Dermis blood vessel endothelial cell (primary cell): ENCODE measurements at places on chromosomes 4 and X. TPM values are rescaled to one million over a fixed set of nuclear protein-coding genes. Genes with fewer than 3 reads are reported as not detected.

Gene SHOX
- total RNA-seq: not detected in 2 replicates

Gene CRMP1
- total RNA-seq: 0.34 and 0.37 TPM in 2 replicates

Gene GBA3
- not detected in 2 replicates for total RNA-seq

Gene BTC
- 0.17 and 0.28 TPM in 2 replicates for total RNA-seq

Gene HTRA3
- 3.0 and 3.6 TPM in 2 replicates for total RNA-seq

Gene BBS12
- 5.2 and 6.0 TPM in 2 replicates for total RNA-seq

Gene PHOX2B
- not detected in 2 replicates for total RNA-seq

Gene GNRHR
- not detected in 2 replicates for total RNA-seq

Gene RASL11B
- not detected in 2 replicates for total RNA-seq

Gene PACRGL
- total RNA-seq: 14.6 and 15.5 TPM in 2 replicates

- peak; percentile 1 for DNase-seq
Observed at GRCh38 chrX:103063918-103064434, at the start of gene BEX1. Gene BEX1 (minus strand): TSS chrX:103064171. CDS start chrX:103063274, 897 bp downstream.

- no peak for DNase-seq
Observed at GRCh38 chrX:14015941-14016340, 13.8 kb downstream of the GEMIN8 start.

DNA sequence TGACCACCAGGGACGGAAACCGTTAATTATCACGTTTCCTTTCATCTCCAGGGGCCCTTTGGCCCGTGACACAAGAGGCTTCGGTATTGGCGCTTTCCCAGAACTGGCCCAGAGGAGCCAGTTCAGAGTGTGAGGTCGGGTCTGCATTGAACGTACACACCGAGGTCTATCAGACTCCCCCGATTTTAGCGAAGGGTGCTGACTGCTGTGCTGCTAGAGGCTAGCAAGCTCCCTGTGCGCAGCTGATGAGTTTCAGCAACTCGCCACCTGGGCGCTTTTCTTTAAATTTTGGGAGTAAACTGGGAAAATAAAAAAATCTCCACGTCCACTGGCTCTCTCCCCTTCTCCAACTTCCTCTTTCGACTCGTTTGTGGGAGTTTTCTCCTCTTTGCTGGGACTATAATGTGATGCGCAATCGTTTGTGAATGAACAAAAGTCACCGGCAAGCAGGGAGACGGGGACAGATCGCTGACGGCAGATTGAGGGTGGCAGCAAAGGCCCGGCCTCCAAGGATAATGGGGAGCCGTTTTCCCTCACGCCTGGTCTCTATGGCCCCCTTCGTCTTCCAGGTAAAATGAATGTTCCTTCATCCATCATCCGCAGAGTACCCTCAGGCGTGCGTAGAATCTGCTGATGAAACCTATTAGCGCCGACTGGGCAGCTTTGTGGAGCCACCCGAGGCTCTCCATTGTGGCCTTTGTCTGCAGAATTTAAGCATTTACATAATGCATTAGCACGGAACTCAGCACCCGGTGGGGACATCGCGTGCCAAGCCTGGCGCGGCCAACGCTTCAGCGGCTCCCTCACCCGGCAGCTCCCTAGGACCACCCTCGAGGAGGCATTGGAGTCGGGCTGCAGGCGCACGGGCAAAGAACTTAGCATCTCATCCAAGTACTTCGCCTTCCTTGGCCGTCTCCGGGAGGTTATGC lies 1.6 kb upstream of the LRAT start:
- DNase-seq: no peak

DNA sequence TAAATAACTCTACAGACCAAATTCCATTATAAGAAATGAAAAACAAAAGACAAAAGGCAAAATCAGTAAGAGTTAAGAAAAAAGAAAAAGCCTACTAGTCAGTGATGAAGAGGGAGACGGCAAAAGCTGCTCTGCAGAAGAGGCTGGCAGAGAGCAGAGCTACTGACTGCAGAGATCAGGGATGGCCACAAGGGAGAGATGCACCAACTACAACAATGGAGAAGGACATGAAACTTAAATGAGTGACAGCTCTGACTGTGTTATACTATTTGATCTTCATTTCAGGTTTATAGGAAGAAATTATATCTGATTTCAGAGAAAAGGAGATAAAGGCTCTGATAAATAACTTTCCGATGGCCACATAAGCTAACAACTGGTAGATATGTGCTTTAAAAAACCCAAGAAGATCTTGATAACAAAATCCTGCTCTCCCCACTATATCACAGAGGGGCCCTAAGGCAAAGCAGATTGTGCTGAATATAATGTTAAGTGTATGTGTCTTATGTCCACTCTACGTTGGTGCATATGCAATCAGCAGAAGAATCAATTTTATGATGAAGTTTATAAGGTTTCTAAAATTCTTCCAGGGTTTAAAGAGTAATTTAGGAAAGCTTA lies 58.4 kb upstream of the COX18 start:
- peak; percentile 49 for DNase-seq

GRCh38 chr4:3345384-3345783 lies 52.6 kb downstream of the RGS12 start:
- no peak for DNase-seq

DNA sequence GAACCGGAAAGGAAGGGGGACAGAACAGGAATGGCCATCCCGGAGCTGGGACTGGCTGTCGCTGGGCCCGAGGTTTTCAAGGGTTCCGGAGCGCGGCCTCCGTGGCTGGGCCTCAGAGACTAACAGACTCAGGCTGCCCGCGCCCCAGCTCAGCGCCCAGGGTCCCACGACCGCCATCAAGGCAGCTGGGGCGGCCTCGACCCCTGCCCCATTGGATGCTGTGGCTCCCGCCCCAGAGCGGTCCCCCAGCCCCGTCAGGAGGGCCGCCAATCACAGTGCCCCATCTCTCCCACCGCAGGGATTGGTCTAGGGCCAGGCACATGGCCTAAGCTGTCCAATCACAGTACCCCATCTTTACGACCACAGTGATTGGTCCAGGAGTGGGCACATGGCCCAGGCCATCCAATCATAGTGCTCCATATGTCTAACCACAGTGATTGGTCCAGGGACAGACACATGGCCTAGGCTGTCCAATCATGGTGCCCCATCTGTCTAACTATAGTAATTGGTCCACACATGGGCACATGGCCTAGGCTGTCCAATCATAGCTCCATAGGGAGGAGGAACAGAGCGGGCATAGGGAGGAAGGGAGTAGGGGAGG lies 105.3 kb upstream of the NKX1-1 start:
- DNase-seq: peak; percentile 36

GRCh38 chr4:65669111-65670019 lies 924 bp downstream of the EPHA5 start:
- no peak for DNase-seq

- no peak for DNase-seq
Observed at GRCh38 chr4:126230269-126230668, 915.5 kb downstream of the FAT4 start.

- DNase-seq: no peak
Observed at GRCh38 chrX:149993989-149994388, 55.7 kb upstream of the EOLA2 start.

DNA sequence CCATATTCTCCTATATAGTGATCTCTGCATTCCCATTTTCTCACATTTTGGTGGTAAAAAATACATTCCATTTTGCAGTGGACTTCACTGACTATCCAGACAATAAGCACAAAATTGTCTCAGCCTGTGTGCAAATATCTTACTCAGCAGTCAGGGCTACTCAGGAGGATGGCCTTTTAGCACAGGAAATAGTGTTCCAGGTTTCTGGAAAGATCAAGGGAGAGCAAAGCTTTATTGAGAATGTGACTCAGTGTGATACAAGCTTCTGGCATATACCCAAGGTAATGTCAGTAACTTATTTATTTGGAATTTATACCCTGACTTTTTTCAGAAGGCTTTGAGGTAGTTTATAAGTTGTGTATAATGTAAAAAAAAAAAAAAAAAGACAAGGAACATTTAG lies 233.4 kb downstream of the TEX13A start:
- no peak for DNase-seq

GRCh38 chr4:110155654-110156053 lies 42.8 kb downstream of the ELOVL6 start:
- DNase-seq: no peak

DNA sequence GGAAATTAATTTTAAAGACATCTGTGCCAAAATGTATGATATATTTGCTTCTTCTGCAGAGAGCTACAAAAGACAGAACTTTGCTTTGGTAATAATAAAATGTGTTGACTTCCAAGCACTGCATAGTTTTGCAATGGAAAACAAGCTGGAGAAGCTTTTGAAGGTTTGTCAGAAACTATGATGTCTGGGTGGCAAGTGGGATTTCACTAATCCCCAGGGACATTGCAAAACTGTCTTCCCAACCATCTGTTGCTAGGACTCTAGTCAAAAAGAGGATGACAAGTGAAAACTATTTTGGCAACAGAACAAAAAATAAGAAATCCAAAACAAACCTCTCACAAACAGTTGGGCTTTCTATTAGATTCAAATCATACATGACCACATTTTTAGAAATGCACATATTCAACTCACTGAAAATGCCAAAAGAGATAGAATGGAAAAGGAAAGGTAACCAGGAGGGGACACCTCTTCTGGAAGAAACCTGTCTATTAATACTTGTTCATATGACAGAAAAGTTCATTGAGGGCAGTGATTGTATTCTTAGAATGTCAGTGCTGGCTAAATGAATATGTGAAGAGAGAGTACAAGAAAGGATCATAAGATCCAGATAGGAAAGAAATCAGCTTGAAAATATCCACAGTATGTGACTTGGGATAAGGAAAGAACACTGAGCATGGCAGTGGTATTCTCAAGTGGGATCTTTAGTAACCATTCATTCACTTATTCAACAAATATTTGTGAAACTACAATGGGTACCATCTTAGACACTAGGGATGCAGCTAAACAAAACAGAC lies 228.0 kb downstream of the RASL11B start:
- DNase-seq: no peak

DNA sequence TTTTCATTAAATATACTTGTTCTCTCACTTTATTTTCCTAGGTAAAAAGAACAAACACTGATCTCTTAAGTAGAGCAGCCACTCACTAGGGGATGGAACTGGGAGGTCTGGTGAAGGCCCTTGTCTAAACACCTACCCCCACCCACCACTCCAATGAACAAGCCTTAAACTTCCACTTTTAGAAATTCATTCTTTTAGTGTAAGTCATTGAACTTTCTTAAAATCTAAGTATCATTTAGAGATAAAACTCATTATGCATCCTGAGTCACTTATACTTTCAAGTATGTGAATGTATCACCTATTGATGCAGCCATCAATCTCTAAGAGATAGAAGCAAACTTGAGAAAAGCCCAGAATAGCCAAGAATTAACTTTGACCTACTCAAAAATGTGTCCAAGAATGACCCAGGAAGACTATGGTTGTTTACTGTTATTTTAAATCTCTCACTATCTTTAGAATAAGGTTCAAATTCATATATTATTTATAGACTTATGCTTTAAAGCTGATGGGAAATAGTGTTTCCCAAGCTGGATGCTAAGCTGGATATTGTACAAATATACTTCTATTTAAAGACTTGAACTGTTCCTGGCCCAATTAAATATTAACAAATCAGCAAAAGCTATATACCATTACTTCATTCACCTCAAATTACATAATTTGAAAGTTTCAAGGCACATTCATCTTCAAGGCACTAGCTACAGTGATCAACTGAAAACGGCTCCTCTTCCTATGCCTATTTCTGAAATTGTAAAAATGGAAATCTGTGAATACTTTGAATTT lies 49.5 kb downstream of the CAMK2D start:
- no peak for DNase-seq
